ENCODE measurements at places on chromosomes 2 and 18. TPM values are rescaled to one million over a fixed set of nuclear protein-coding genes. Genes with fewer than 3 reads are reported as not detected.

Gene PAX8
- total RNA-seq, result 3.7 TPM

Gene OSBPL1A
- 22.4 TPM for total RNA-seq

Gene RAPGEF4
- total RNA-seq, result 1.8 TPM

Gene THSD7B
- total RNA-seq, result not detected

Gene LYPD1
- total RNA-seq, result not detected

Data from hair follicular keratinocyte (primary cell).